NCI-H524 treated with DMSO at 0.1 percent for 48 hours (cell line): ENCODE measurements at places on chromosomes 3 and 15.

DNA sequence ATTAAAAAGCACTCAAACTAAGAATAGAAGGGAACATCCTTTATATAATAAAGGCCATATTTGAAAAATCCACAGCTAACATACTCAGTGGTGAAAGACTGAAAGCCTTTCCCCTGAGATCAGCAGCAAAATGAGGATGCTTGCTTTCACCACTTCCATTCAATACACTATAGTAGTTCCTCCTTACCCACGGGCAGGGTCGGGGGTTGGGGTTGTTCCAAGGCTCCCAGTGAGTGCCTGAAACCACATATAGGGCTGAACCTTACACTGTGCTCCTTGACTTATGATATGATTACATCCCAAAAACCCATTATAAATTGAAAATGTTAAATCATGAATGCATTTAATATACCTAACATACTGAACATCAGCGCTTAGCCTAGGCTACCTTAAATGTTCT lies 37.7 kb downstream of the ALDH1L1 start:
- DNase-seq = no peak

- DNase-seq = no peak
These were observed 26.1 kb downstream of the LSM3 start for GRCh38 chr3:14204515-14205284.

GRCh38 chr3:40923143-40923542 lies 276.2 kb upstream of the CTNNB1 start:
- DNase-seq = no peak

DNA sequence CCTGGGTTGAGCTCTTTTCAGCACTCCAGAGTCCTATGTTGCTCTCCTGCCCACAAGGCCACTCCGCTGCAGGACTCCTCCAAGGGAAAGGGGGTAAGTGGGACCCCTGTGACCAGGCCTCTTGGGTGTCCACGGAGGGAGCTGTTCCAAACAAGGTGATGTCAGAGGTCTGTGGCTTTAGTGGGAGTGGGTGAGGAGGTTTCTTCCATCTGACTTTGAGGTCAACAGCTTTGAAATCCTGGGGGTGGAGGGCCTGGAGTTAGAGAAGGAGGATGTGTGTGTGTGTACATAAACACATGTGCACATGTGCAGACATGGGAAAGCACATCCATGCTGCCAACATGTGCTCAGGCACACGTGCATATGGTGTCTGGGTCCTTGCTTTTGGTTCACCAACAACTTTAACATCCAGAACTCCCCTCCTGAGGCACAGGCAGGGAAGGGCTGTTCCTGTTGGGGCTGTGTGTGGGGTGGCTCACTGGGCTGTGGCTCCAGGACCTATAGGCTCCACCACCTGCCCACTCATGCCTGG lies 51.4 kb upstream of the TMEM115 start:
- DNase-seq = no peak

- DNase-seq = peak; percentile 94
These were observed 104.4 kb downstream of the FMN1 start for GRCh38 chr15:33089878-33090757.

DNA sequence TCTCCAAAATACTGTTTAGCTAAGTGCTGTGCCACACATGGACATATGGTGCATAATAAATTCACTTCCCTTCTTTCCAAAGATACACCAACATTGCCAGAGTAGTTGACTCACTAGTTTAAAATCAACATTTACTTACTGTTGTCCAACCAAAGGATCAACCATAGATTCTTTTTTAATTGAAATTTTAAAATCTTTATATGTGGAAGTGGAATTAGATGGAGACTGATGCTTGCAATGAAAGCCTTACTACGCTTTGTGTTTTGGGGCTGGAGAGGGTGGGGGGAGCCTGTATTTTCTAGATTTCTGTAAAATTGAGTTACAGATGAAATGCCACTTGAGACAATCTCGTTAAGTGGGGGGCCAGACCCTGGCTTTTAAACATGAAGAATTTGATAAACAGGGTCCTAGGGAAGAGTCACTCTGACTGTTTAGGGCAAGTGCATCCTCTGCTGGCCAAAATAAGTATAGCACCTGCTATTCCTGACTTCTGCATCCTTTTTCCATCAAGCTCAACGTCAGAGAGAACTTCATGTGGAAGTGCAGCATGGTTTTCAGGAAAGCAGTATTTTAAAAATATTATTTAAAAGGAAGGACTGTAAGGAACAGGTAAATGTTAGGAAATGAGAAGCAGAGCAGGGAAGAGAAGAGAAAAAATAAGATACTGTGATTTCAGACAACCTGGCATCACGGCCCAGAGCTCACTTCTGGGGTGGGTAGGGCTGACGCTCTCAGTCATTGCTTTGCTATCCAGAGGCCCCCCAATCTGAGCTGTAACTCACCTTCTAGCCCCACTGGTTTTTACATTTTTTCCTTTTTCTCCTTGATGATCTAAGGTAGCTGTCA lies 76.7 kb downstream of the BOC start:
- DNase-seq = peak; percentile 39
